ENCODE measurements at places on chromosomes 11 and 22.

GRCh38 chr11:22430141-22430541 is 92.0 kb downstream of the SLC17A6 start:
- no peak for DNase-seq

DNA sequence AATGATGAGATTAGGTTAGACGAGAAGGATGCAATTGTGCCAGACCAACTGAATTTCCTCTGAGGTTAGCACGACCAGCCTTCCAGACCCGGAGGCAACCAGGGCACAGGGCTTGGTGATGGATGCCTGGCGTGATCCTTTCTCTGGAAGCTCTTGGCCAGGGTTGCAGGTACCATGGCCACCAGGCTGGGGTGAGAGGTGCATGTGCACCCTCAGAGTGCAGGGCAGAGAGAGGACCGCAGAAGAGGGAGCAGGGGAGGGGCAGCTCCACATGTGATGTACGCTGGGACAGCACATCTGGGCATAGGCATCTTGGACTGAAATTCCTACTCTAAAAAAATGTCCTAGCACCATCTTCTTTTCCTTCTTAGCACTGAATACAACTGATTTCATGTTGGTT is 10.9 kb downstream of the KCNJ1 start:
- DNase-seq = no peak

GRCh38 chr11:63913866-63914830 is 2.8 kb downstream of the RCOR2 start:
- DNase-seq = no peak

- no peak for DNase-seq
Measured at GRCh38 chr22:37016134-37016910, 2.9 kb downstream of the TST start.

DNA sequence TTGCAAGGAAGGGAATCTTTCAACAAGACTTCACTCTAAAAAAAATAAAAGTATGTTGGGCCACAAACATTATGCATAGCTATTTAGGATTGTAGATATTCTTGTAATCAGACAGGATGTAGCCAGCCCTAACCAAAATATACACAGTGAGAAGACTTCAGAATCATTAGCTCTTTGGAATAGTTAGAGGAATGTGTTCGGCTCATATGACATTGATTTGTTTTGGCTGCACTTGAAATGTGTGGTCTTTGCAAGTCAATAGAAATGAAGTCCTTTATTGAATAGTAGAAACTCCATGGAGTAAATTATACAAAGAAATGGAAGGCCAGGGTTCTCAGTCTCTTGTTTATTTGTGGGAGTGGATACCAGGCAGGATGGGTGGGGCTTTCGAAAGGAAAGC is 692.1 kb downstream of the NTM start:
- no peak for DNase-seq

DNA sequence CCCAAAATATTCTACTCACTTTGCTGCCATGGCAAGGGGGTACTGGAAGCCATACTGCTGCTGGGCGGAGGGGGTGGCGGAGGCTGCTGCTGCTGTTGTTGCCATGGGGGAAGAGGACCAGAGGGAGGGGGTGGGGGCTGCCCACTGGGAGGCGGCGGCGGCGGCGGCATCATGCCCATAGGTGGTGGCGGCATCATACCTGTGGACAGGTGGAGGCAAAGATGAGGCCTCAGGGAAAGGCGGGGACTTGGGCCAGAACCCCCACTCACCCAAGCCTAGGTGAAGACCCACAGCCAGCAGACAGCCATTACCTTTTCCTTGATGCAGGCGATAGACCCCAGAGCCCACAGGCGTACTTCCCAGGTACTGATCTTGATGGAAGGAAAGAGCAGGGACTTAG is 7.1 kb upstream of the PYGM start:
- DNase-seq = no peak

GRCh38 chr11:124070915-124071622 is 29.9 kb upstream of the OR10G7 start:
- peak; percentile 53 for DNase-seq

DNA sequence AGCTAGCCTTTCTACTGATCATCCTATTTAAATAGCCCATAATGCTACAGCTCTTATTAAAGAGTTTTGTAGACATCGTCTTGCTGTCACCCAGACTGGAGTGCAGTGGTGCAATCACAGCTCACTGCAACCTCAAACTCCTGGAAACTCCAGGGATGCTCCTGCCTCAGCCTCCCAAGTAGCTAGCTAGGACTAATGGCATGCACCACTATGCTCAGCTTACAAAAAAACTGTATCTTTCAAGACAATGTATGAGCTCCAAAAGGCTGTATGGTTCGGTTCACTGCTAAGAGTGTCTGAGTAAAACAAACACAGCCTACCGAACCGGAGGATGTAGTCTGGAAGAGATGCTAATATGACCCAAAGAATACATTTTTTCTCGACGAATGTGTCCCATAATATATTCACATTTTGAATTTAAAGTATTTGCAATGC is 2.6 kb downstream of the TAF1D start:
- DNase-seq = no peak

GRCh38 chr22:36470162-36470993 is 11.1 kb downstream of the TXN2 start:
- DNase-seq = peak; percentile 78

DNA sequence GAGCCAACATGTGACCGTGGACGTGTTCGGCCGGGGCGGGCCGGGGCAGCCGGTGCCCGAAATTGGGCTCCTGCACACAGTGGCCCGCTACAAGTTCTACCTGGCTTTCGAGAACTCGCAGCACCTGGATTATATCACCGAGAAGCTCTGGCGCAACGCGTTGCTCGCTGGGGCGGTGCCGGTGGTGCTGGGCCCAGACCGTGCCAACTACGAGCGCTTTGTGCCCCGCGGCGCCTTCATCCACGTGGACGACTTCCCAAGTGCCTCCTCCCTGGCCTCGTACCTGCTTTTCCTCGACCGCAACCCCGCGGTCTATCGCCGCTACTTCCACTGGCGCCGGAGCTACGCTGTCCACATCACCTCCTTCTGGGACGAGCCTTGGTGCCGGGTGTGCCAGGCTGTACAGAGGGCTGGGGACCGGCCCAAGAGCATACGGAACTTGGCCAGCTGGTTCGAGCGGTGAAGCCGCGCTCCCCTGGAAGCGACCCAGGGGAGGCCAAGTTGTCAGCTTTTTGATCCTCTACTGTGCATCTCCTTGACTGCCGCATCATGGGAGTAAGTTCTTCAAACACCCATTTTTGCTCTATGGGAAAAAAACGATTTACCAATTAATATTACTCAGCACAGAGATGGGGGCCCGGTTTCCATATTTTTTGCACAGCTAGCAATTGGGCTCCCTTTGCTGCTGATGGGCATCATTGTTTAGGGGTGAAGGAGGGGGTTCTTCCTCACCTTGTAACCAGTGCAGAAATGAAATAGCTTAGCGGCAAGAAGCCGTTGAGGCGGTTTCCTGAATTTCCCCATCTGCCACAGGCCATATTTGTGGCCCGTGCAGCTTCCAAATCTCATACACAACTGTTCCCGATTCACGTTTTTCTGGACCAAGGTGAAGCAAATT is 1.8 kb downstream of the FUT4 start:
- no peak for DNase-seq

- DNase-seq = no peak
Measured at GRCh38 chr22:27377501-27378295, 423.9 kb downstream of the MN1 start.

DNA sequence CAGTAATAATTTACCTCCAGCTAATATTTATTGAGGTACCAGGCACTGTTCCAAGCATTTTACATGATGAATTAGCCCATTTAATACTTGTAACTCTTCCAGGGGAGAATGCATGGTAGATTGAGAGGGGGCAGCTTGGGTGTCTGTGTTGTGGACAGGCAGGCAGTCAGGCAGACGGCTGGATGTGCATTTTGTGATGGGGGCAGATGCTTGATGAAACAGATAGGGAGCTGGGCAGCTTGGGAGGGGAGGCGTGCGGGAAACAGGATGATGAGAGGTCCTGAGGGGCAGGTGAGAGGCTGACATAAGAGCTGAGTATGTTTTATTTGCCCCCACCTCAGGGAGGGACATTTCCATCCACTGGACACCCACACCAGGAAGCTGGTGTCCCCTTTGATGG is 33.1 kb upstream of the SHISAL1 start:
- DNase-seq = no peak

DNA sequence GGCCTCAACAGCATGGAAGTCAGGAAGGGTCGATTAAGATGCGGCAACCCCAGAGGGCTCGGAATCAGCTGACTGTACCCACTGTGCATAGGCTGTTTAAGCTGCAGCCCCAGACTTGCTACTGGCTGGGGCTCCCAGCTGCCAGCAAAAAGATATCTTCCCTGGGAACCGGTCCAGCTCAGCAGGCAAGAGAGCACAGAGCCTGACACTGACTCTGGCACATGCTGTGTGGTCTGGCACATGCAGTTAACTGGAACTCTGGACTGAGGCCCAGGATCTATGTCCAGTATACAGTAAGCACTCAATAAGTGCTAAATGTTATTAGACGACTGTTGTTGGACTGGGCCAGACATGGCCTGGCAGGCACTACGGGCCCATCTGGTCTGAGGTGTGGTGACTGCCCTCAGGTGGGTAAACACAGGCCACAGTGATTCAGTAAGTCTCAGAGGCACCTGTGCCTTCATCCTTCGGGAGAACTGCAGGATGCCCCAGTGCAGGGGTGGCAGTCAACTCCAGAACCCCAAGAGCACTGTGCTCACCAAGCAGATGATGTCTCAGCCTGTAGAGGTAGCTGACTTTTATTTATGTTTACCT is 87.6 kb downstream of the LARGE1 start:
- DNase-seq = no peak

GRCh38 chr11:134733646-134734045 is 321.6 kb upstream of the B3GAT1 start:
- DNase-seq = no peak

DNA sequence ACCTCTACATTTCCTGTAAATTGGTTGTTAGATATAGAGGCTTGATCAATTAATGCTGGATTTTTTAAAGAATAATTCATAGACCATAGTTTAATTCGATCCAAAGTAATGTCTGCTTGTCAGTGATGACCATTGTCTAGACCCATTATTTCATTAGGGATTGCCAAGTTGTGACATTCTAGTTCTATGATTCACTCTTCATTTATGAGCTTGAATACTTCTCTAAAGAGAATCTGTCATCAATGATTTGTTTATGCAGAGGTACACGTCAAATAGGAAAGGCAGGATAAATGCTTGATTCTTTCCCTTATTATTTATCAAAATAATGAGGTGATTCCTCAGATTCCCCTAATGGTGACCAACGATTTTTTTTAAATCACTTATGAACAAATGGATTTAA is 24.0 kb upstream of the ROBO3 start:
- no peak for DNase-seq

- DNase-seq = no peak
Measured at GRCh38 chr11:86688398-86689179, 16.2 kb upstream of the ME3 start.
